ENCODE measurements at places on chromosomes 2 and 18.

DNA sequence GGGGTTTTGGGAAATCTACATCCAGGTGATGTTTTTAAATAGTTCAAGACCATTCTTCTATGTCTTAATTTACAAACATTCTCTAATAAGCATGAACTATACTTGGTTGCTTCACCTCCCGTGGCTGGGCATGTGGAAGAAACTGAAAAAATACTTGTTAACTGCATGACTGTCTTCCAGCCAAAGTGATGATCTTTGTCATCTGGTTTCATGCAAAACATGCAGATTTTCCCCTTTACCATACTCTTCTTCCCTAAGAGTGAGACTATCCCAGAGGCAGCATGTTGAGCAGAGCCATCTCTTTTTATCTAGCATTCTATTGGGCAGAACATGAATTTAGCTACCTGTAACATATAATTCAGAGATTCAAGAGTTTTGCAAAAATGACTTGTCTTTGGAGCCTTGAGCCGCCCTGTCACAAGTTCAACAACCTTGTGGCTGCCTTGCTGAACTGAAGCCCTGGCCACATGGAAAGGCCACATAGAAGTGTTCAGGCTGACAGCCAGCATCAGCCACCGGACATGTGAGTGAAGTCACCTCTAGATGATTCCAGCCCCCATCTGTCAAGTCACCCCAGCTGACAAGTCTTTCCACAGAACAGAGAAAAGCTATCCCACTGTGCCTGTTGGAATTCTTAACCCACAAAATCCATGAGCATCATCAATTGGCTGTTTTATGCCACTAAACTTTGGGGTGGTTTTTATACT is 142.8 kb downstream of the ANKRD44 start:
- DNase-seq: no peak

- DNase-seq: no peak
These were observed 10.5 kb downstream of the SOCS6 start for GRCh38 chr18:70299393-70299792.

DNA sequence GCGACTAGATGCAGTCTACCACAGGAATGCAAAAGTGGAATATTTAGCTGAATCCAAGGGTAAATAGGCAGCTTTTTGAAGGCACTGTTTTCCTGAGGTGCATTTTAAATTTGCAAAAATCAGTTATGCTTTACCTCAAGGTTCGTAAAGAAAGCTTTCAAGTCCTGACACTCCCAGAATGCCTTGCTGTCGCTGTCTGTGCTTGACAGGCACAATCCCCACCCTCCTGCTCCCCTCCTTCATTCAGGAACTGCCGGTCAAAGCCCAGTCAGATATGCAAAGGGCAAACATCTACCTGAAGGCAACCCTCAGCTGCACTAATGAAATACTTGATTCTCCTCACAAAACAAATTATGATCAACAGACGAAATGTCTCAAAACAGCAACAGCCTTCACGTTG is 97.4 kb upstream of the DDX18 start:
- no peak for DNase-seq

GRCh38 chr18:10461989-10462388 is 7.6 kb downstream of the APCDD1 start:
- no peak for DNase-seq

- DNase-seq: no peak
These were observed 65.2 kb downstream of the LTBP1 start for GRCh38 chr2:33011941-33012340.

DNA sequence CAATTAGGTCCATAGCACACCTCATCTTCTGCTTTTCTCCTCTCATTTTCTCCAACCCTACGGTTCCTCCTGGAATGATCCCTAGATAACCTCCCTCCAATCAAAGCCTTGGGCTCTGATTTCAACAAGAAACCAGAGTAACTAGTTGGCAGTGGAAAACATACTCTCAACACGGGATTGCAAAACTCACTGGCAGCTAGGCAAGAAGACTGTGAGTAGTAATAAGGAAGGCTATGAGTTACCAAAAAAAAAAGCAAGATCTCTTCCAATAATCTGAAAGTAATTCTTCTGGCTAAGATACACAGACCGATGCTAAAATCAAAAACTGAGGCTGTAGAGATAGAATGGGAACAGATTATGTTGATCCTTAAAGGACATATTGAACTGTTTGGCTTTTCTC is 28.4 kb upstream of the CCDC102B start:
- no peak for DNase-seq

- DNase-seq: no peak
These were observed 345.0 kb upstream of the ACVR2A start for GRCh38 chr2:147499785-147500184.

DNA sequence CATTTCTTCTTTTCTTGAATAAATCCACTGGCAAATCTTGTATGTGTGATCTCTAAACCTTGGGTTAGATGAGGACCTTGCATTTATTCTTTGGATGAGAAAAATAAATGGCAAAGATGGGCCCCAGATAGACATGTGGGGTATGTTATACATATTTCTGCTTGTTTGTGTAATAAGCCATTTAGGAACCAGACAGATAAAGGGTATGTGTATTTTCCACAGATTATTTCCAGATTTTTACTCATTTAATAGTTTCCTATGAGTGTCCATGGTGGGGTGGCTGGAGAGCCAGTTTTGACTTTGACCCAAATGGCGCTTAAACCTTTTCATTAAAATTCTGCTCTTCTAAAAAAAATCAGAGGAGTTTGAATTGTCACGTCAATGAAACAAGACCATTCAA is 102.8 kb downstream of the MYCN start:
- DNase-seq: no peak

DNA sequence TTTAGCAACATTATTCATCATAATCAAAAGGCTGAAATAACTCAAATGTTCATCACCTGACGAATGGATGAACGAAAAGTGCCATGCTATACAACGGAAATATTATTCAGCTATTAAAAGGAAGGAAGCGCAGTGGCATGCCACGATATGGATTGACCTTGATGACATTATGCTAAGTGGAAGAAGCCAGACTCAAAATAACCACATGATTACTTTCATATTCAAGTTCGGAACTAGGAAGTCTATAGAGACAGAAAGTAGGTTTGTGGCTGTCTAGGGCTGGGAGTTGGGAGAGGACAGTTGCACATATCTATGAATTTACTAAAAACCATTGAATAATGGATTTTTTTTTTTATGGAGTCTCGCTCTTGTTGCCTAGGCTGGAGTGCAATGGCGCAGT is 13.4 kb upstream of the PDIA6 start:
- DNase-seq: no peak

DNA sequence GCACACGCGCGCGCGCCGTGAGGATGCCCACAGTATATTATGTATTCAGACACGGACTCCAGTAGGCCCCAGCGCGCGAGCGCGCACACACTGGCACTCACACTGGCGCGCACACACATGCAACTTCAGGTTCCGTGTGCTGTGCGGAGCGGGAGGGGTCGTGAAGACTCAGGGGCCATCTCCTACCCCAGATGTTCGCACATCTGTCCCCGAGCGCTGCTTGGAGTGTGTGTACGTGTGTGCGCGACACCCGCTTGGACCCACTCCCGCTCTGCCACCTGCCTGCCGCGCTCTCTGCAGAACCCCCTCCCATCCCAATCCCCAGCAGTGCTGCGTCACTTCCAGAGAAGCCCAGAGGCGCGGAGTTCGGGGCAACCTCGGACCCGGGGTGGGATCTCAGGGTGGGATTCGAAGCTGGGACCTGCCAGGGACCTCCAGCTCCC is 2.6 kb downstream of the NRP2 start:
- DNase-seq: no peak

DNA sequence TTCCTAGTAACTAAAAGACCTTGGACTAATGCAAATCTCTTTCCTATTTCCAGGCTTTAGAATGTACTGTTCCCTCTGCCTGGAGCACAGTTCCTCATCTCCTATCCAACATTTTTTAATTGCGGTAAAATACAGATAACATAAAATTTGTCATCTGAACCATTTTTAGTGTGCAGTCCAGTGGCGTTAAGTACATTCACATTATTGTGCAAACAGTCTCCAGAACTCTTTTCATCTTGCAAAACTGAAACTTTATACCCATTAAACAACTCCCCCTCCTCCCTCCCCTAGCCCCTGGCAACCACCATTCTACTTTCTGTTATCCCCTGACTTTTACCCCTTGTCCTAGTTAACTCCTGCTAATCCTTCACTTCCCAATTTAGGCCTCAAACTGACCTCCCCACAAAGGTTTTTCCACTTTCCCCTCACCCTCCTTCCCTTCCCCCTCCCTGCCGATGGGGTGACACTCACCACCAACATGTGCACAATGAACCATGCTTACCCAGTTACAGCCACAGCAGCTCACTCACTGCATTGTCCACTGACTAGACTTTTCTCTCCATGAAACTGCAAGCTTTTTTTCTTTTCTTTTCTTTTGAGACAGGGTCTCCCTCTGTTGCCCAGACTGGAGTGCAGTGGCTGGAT is 54.8 kb downstream of the KIAA2012 start:
- no peak for DNase-seq

DNA sequence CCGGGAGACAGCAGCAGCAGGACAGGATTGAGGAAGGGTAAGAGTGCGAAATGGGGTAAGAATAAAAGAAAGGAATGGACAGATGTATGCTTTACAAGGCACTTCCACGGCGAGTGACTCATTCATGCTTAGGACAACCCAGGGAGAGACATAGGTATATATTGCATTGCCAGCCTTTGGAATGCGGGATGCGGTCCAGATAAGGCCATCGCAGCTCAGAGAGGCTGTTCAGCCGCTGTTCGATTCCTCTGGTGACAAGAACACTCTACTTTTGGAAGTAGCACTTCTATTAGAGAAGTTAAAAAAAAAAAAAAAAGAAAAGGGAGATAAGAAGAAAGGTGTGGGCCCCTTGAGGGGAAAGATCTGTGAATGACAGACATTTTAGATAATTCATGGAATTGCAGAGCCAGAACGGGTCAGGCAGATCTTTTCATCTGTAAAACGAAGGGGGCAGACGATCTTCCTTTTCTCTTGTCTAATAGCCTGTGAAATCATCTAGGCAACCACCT is 819 bp upstream of the NCOA1 start:
- DNase-seq: no peak

DNA sequence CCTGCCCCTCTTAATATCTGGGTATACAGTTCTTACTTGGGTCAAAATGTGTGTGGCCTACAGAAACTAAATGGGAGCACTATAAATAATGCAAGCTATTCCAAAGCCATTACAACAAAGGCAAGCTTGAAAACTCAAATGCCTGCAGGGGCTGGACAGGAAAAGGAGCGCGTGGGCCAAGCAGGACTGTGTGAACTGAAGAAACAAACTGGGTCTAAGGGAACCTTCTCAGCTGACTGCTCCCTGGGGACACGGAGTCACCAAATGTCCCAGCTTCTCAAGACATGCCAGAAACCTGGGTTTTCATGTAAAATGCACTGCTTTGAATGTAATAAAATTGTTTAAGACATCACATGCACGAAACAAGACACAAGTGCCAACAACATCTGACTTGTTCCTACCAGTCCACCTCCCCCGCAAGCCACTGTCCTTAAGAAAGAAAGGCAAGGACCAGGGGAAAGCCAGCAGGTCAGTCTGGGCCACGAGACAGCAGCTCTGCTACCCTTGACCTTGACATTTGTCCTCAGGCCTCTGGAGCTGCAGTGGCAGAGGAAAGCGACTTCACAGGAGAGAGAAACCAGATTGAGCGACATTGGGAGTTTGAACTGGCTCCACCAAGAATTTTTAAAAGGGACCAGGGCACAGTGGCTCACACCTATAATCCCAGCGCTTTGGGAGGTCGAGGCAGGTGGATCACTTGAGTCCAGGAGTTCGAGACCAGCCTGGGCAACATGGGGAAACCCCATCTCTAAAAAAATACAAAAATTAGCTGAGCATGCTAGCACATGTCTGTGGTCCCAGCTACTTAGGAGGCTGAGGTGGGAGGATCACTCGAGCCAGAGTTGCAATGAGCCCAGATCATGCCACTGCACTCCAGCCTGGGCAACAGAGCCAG is 89.7 kb upstream of the SH3BP4 start:
- DNase-seq: no peak

DNA sequence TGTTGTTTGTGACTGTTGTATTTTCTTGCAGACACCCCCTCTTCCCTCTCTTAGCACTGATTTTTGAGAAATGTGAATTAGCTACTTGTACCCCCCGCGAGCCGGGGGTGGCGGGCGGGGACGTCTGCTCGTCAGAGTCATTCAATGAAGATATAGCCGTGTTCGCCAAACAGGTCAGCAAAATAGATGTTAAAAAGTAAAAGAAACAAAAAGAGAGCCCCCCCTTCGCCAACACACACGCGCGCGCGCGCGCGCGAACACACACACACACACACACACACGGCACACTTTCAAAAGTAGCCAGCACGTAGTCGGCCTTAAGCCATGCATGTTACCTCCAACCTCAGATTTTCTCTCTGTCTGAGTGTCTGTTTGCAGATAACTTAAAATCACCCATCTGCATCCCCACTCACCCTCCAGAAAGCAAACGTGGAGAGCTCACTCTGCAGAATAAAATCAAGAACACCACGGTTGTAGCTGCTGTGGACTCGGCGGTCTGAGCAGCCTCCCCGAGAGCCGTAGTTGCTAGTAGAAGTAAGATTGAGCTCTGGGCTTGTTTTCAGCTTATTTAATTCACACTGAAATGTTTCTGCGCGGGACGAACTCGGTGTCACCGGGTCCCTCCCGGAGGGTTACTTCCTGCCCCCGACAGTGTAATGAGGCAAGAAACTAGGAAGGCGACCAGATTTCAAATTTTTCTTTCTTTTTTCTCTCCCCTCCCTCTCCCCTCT is 5.1 kb downstream of the MEIS1 start:
- DNase-seq: no peak

DNA sequence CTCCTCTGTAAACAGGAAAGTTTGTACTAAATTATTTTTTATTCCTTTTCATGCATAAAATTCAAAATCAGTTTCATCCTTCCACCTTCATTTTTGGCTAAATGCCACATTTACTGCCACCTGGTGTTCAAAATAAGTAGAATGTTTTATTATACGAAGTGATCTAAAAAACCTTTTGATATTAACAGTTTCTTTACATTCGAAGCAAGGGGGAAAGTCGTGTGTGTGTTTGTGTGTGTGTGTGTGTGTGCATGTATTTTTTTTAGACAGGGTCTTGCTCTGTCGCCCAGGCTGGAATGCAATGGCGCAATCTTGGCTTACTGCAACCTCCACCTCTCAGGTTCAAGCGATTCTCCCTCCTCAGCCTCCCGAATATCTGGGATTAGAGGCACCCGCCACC is 9.0 kb upstream of the SCN9A start:
- no peak for DNase-seq

DNA sequence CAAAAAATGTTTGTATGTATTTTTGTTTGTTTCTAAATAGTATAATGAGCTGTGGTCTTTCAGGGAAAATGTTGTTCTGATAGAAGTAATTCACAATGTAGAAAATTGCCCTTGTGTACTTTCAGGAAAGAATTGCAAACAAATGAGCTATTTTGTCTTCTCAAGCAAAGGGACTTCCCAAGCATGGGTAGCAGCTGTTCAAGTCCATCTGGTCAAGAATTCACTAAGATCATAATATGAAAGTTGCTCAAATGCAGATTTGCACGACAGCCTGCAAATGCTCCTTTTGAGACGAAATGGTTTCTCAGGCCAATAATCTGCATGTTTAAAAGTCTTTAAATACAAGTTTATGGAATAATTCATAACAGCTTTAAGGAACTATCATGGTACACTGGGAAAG is 51.9 kb upstream of the HNMT start:
- DNase-seq: no peak

- DNase-seq: no peak
These were observed 92.5 kb downstream of the EPB41L5 start for GRCh38 chr2:120105360-120105759.
